ENCODE measurements at places on chromosomes 16 and 17. TPM values are rescaled to one million over a fixed set of nuclear protein-coding genes. Genes with fewer than 3 reads are reported as not detected.

- H3K4me3 ChIP-seq = no peak overlapping the region
- peaks cover 14% of the 10 kb centered on the region for H3K36me3 ChIP-seq
- H3K4me1 ChIP-seq = peaks cover 3% of the 10 kb centered on the region
- no peak overlapping the region for H3K27ac ChIP-seq
- DNase-seq = no peak
- H3K27me3 ChIP-seq = no peaks in the 10 kb centered on the region
These were observed 5.8 kb upstream of the OGFOD3 start for GRCh38 chr17:82424001-82424862.

DNA sequence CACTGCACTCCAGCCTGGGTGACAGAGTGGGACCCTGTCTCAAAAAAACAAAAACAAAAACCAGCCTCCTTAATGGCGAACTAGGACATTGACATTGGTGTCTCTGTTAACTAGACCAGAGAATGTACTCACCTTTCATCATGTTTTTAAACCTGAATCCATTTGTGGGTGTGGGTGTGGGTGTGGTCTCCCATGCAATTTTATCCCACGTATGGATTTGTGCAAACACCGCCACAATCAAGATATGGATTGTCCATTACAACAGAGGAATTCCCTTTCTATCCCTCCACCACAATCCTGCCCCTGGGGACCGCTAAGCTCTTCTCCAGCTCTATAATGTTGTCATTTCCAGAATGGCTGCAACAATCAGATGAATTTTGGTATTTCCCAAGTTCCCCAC, 49.9 kb downstream of the DNAH17 start:
- DNase-seq = no peak
- no peak overlapping the region for H3K27ac ChIP-seq
- H3K4me3 ChIP-seq = no peak overlapping the region
- no peaks in the 10 kb centered on the region for H3K36me3 ChIP-seq
- H3K27me3 ChIP-seq = no peaks in the 10 kb centered on the region
- no peaks in the 10 kb centered on the region for H3K4me1 ChIP-seq

DNA sequence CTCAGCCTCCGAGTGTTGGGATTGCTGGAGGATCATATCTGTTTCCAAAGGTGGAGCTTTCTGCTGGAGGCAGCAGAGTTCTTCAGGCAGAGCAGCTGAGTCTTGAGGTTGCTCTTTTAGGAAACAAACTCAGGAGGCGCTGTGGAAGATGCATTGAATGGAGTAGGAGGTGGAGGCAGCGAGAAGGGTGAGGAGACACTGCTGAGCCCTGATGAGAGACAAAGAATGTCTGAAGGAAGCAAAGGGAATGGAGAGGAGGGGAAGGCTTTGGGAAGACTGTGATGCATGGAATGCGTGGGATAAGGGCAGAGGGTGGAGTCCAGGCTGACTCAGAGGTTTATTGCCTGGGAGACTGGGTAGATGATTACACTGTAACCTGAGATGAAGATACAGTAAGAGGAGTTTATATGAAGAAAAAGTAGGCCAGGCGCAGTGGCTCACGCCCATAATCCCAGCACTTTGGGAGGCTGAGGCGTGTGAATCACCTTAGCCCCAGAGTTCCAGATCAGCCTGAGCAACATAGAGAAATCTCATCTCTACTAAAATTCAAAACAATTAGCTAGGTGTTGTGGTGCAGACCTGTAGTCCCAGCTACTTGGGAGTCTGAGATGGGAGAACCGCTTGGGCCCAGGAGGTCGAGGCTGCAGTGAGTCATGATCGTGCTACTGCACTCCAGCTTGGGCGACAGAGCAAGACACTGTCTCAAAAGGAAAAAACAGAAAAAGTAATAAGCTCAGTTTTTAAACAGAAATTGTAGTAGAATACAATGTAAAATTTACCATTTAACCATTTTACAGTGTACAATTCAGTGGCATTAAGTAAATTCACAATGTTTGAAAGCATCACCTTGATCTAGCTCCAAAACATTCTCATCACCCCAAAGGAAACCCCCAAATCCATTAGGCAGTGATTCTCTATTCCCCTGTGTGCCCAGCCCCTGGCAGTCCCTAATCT, 17.8 kb upstream of the TMEM219 start:
- H3K27ac ChIP-seq = no peak overlapping the region
- no peak overlapping the region for H3K4me3 ChIP-seq
- H3K27me3 ChIP-seq = no peaks in the 10 kb centered on the region
- no peaks in the 10 kb centered on the region for H3K36me3 ChIP-seq
- H3K4me1 ChIP-seq = peaks cover 2% of the 10 kb centered on the region

DNA sequence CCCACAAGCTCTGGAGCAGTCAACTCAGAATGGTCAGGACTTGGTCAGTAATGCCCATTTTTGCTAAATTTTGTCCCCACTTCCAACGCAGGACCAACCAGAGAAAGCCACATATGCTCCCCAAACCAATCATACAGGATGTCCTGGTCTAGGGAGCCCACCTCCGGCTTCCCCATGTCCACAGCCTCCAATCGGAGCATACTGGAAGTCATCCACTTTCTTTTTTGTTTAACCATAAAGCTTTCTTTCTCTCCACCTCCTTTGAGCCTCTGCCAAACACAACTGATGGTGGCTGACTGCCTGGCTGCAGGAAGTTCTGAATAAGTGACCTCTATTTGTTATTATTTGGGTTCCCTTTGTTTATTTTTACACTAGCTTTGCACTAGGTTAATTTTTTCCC, 549.1 kb downstream of the WWOX start:
- peaks cover 2% of the 10 kb centered on the region for H3K4me1 ChIP-seq
- DNase-seq = peak; percentile 69
- peak overlapping the region; percentile 11 for H3K27ac ChIP-seq
- no peaks in the 10 kb centered on the region for H3K27me3 ChIP-seq
- no peaks in the 10 kb centered on the region for H3K36me3 ChIP-seq

- H3K27me3 ChIP-seq = no peaks in the 10 kb centered on the region
- H3K4me1 ChIP-seq = peaks cover 7% of the 10 kb centered on the region
- H3K36me3 ChIP-seq = no peaks in the 10 kb centered on the region
- H3K27ac ChIP-seq = peak overlapping the region; percentile 34
These were observed 3.7 kb upstream of the MYL4 start for GRCh38 chr17:47205419-47205963.

DNA sequence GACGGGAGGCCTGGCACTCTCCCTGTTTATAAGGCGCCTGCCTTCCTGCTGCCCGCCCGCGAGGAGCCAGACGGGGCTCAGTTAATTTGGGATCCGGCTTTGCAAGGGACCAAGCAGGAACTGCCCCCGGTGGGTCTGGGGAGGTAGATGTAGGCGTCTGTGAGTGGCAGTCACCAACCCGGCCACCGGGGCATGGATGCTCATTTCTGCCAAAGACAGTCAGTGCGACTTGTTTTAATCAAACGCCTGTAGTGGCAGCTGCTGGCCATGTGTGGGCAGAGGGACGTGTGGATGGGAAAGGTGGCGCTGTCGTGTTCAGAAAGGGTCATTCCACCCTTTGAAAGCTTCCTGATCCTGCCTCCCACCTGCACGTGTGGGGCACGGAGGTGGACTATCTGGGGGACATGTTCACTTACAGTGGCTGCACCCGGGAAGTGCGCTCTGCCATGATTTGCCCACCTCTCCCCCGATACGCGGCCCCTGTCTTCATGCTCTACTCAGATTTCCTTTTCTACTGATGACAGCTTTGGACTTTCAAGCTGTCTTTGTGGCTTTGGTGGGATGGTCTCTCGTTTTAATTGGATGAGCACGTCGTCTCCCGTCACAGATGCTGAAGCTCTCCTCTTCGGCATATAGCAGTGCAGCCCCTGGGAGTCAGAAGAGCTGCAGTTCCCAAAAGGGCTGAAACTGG, 60.3 kb upstream of the CIBAR2 start:
- H3K27ac ChIP-seq = peak overlapping the region; percentile 40
- H3K36me3 ChIP-seq = peaks cover 7% of the 10 kb centered on the region
- H3K4me3 ChIP-seq = no peak overlapping the region

DNA sequence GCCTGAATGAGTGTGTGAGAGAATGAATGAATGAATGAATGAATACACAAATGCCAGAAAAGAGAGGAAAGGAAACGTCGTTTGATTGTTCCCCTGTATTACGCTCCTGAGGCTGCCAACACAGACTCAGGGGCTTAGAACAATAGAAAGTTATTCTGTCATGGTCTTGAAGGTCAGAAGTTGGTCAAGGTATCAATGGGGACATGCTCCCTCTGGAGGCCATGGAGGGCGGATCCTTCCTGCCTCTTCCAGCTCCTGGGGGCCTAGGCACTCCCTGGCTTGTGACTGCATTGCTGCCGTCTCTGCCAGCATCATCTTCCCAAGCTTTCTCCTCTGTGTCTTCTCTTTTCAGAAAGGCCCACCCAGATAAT, 1.5 kb upstream of the SLC38A8 start:
- no peak overlapping the region for H3K27ac ChIP-seq
- no peak for DNase-seq
- no peak overlapping the region for H3K4me3 ChIP-seq
- no peaks in the 10 kb centered on the region for H3K27me3 ChIP-seq
- no peaks in the 10 kb centered on the region for H3K36me3 ChIP-seq

DNA sequence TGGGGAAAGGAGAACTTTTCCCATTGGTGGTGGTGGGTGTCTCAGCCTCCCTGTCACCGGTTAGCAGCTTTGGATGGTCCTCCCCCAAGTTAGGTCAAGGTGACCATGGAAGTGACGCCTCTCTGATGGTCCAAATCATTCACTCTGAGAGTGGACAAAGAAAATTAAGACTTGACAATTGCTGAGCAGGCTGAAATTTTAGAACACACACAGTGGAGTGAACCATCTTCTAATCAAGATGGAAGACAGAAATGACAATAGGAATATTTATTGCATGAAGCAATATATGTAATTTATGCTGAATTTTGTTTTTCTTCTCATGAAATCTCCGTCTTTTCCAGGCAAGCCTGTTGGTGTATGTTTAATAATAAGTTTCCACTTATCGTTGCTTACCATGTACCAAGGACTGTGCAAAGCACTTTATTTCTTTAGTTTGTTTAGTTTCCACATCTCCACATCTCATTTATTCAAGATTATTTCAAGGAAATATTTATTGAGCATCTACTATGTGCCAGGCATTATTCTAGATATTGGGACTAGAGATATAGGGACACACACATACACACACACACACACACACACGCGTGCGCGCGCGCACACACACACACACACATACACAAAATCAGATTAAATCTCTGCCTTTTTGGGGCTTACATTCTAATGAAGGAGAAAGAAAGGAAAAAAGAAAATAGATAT, 44.0 kb upstream of the TAC4 start:
- H3K27ac ChIP-seq = no peak overlapping the region
- H3K4me1 ChIP-seq = peaks cover 13% of the 10 kb centered on the region
- H3K27me3 ChIP-seq = peaks cover 27% of the 10 kb centered on the region

Gene FBXO39
- not detected for polyA plus RNA-seq

Measured in lung (tissue), 17 donors.